Activated CD4-positive, alpha-beta T cell treated with anti-CD3 and anti-CD28 coated beads, Interleukin-2, amount 50 U/mL, for 24 hours (primary cell): ENCODE measurements at places on chromosomes 4 and X.

- DNase-seq: no peak
These were observed 166.8 kb downstream of the TLL1 start for GRCh38 chr4:166039822-166040221.

DNA sequence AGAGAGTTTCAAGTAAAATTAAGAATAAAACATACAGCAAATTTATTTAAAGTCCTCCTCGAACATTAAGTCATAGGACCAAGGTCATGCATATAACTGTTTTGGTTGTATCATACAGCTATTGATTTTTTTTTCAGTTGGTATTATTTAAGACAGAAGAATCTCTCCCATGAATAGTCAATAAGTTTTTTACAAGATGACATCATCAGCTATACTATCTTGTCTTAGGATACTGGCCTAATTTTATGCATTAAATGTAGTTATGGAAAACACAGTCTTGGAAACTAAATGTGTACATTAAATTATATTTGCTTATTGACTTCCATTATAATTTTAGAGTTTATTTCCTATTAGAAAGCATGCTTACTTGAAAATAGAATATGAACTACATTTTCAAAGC, 755.9 kb downstream of the PCDH19 start:
- DNase-seq: no peak

DNA sequence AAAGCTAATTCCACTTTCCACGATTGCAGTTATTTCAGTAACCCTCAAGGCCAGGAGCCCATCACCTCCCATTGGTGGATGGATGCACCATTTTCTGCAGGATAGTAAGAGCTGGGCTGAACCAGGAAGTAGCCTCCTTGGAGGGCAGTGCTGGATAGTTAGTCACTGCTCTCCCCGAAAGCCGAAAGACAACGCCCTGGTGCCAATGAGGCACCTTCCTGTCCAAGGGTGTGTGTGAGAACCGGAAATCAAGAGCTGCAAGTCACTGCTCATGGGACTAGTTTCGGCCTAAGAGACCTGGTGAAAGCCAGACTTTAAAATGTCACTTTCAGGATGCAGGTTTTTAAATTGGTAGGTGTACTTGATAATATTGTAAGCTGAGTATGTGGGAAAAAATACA, 203.8 kb upstream of the HS3ST1 start:
- no peak for DNase-seq

DNA sequence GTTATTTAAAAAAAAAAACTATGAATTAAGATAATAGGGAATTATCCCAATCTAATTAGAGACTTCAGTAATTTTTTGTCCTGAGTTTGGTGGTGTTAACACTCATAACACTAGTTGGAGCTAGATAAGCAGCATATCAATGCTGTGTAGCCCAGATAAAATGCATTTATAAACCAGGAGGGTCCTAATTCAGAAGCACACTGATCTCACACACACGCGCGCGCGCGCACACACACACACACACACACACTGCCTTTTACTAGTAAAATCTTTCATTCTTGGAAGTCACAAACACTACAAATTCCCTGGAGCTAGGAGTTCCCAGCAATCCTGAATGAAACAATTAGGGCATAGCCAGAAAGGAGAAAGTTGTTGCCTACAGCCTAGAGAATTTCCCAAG, 3.2 kb downstream of the UNC5C start:
- no peak for DNase-seq

- DNase-seq: no peak
These were observed 3.2 kb upstream of the PCDH19 start for GRCh38 chrX:100413229-100413628.

- no peak for DNase-seq
These were observed 21.1 kb upstream of the TADA2B start for GRCh38 chr4:7021930-7022664.

GRCh38 chrX:65707151-65707550, 39.7 kb downstream of the MSN start:
- no peak for DNase-seq

DNA sequence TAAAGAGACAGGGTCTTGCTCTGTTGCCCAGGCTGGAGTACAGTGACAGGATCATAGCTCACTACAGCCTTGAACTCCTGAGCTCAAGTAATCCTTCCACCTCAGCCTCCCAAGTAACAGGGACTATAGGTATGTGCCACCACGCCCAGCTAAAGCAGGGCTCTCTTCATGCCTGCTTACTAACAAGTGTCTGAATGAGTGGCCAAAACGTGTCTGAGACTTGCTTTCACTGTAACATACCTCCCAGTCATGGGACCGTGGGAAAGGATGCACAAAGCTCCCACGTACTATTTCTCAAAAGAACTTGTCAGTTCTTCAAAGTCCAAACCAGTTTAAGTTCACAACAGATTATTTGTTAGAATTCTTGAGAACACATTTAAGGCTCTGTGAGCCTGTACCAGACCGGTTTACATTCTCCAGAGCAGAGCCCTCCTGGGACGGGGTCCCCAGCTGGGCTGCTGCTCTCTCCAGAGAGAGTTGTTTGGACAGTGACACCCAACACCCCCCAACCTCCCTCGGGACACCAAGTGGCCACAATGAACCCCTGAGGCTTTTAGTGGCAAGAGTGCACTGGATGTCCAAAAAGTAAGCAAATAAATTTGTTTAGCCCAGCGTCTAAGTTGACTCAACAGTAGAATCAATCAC, 24.1 kb downstream of the SH3KBP1 start:
- no peak for DNase-seq

- DNase-seq: no peak
These were observed 2.7 kb downstream of the ABCD1 start for GRCh38 chrX:153727123-153727931.

GRCh38 chr4:123163501-123163900, 233.1 kb upstream of the SPRY1 start:
- DNase-seq: no peak

GRCh38 chr4:106569146-106570031, 200.8 kb upstream of the GIMD1 start:
- DNase-seq: no peak

- DNase-seq: no peak
These were observed 13.3 kb downstream of the RNF4 start for GRCh38 chr4:2482192-2482591.

GRCh38 chr4:80594701-80595100, 259.2 kb downstream of the CFAP299 start:
- DNase-seq: no peak

DNA sequence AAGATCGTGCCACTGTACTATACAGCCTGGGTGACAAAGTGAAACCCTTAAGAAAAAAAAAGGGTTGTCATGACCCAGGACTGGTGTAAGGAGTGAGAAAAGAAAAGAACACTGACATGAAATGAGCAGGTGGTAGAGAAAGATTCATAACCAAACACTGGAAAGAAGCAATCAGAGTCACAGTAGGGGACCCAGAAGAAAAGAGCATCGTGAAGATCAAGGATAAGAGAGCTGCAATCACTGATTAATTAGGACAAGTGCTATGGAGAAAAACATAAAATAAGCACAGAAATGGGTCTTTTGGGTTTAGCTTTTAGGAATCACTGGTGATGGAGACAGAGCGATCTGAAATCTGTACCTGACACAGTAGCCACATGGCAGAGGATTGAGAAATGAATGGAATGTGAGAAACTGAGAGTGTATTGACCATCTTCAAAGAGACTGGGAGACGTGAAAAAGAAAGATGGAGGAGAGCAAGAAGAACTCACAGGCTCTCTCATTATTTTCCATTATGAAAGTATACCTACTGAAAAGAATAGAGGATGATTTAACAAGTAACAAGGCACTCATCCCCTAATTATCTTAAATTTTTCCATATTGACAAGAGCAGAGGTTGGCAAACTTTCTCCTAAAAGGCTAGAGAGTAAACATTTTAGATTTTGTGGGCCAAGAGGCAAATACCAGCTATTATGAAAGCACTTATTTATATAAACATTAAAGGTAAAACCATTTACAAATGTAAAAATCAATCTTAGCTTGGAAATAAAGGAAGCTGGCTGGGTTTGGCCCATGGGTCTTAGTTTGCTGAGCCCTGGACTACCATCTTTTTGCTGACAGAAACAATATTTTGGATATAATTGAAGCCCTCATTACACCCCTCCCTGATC, 7.3 kb downstream of the TMEM154 start:
- no peak for DNase-seq

DNA sequence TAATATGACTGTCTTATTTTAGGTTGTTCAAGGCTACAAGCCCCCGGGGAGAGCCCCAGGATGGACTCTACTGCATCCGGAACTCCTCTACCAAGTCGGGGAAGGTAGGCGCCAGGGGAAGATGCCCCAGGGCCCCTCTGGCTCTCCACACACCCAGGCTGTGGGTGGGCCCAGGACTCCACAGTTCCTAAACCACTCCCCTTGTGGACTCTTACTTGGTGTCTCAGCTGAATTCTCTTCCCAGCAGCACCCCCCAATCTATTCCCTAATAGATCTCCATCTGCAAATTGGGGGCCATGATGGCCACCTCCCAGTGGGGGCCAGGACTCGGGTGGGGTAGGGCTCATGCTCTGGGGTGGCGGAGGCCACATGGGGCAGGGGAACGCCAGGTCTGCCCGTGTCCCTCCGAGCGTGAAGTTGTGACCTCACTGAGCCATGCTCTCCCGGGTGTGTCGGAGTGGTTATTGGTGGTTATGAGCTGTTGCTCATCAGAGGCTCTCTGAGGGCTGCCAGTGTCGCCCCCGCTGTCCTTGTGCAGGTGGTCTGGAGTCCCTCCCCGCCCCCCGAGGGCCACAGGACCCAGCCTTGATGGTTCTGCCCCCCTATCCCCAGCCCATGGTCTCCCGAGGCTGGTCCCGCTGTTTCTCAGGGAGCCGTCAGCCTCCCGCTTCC, 11.2 kb upstream of the ADD1 start:
- no peak for DNase-seq

DNA sequence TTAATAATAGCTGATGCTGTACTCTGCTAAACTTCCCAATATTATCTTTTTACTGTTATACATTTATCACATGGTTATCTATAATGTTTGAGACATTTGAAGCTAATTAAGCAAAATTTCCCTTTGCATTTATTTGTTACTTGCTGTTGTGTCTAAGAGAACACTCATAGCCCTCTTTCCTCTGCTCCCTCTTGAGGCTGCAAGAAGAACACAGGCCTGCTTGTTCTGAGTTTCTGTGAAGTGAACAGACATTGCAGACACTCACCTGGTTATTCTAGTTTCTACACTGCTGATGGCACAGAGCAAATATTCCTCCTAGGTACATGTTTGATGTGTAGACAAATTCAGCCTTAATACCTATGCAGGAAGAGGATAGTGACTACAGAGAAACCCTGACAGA, 367.8 kb downstream of the GASK1B start:
- DNase-seq: no peak

DNA sequence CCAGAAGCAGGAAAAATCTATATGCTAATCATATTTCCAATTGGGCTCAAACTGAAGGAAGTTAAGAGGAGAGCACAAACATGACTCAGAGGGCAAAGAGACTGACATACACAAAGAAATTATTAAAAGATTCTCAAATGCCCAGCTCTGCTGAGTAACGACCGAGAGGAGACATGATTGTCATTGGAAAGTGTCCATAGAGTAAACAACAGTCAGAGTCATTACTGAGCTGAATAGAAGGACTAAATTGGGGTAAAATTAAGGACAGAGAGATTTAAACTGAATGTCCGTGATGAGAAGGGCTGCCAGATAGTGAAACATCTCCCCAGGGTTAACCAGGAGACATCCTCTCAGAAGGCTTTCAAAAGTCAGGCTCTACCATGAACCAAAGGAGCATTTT, 111.2 kb upstream of the GALNT7 start:
- DNase-seq: no peak

DNA sequence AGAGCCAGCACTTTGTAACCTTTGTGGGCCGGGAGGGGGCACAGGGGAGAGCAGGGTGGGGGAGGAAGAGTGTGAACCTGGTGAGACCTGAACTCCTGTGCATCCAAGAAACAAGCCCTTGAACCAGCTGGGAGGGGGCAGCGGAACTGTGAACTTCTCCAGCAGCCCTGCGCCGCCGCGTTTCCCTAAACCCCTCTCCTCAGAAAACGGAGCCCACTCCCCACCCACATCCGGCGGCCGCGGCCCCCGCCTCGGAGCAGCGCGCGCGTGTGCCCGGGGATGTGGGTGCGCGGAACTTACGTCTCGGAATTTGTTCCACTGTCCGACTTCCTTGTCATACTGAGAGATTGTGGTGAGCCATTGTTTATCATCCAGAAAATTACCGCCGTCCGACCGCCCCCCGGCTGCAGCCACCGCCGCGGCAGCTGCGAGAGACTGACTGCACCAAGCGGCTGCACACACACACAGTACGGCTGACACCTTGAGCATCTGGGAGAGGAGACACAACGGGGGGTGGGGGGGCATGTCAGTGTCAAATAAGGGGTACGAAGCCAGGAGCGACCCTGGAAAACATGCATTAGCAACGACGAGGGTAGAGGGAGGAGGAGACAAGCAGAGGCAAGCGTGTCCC, 494 bp downstream of the SPOCK3 start:
- no peak for DNase-seq

GRCh38 chr4:107388736-107389274, 331.2 kb downstream of the PAPSS1 start:
- no peak for DNase-seq

- DNase-seq: no peak
These were observed 4.6 kb downstream of the EDA2R start for GRCh38 chrX:66634272-66634671.

DNA sequence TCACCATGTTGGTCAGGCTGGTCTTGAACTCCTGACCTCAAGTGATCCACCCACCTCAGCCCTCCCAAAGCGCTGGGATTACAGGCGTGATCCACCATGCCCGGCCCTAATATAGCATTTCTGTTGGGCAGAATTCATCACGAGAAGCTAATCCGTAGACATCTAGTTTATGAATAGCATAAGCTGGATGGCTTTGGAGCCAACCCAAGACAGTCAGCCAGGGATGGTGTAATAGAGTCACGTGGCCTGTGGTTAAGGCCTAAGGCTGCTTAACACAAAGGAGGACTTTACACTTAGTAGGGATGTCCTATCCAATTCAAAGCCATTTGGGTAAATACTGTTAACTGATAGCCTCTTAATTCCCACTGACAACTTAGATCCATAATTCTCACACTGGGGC, 173.6 kb downstream of the RAP1GDS1 start:
- no peak for DNase-seq

DNA sequence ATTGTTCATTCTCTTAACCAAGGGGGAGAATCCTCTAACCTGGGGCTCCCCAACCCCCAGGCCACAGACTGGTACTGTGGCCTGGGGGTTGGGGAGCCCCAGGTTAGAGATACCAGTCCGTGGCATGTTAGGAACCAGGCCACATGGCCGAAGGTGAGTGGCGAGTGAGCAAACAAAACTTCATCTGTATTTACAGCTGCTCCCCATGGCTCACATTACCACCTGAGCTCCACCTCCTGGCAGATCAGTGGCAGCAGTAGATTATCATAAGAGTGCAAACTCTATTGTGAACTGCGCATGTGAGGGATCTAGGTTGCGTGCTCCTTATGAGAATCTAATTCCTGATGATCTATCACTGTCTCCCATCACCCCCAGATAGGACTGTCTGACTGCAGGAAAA, 957.2 kb upstream of the PRKX start:
- no peak for DNase-seq

DNA sequence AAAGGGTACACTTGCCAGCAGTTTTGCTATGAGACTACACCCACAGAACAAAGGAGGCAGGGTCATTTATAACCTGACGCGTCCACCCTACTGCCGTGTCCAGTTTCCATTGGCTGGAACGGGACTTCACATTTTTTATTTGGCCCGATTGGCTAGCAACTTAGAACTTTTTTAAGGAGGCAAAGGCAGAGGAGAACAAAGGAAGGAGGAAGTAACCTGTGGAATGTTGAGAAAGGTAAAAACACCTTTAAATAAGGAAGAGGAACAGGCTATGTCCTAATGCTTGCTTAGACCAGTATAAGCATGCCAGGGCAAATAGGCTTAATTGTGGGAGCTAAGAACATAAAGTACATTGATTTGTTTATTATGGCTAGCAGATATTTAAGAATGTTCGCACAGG, 18.7 kb downstream of the KDM6A start:
- no peak for DNase-seq
